Left renal cortex interstitium (tissue), 4 donors: ENCODE measurements at places on chromosomes 3 and 15. TPM values are rescaled to one million over a fixed set of nuclear protein-coding genes. Genes with fewer than 3 reads are reported as not detected.

KCNAB1 gene
- polyA plus RNA-seq: 3.5 TPM

TNNC1 gene
- 8.1 TPM for polyA plus RNA-seq

CYP1A2 gene
- 0.25 TPM for polyA plus RNA-seq

CX3CR1 gene
- 5.0 TPM for polyA plus RNA-seq

PLSCR5 gene
- polyA plus RNA-seq: not detected

GRCh38 chr3:95002438-95003046 lies 939.7 kb downstream of the NSUN3 start:
- no peak for DNase-seq

DNA sequence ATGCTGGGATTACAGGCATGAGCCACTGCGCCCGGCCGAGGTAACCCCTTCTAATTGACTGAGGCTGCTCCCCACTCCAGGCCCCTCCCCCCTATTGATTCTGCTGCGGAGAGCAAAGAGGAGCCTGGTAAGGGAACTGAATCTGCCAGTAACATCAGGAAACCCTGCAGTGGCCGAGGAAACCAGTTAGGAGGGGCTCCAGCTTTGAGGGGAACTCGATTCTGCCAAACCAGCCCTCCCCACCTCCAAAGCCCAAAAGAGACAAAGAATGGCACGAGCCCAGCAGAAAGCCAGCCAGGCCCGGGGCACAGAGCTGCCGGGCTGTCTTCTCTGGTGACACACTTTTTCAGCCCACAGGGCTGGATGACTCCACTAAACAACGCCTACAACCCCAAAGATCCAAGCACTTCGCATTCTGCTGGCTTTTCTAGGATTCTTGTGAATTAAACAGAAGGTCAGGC lies 15.0 kb upstream of the ACAD9 start:
- no peak for DNase-seq

DNA sequence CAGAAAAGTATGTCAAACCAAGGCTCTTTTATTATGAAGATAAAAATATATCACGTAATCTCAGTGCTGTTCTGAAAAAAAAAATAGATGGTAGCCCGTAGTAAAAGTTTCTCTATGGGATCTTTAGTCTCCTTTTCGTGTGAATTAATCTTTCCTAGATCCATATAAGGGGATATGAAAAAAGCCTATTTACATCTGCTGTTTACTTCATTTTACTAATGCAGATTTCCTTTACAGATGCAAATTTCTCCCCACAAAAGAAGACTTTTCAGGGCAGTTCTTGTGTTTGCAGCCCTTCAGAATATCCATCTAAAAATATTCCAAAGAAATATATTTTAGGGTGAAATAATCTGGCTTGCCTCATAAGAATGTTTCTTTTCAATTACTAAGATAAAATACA lies 1291.7 kb downstream of the ROBO1 start:
- DNase-seq: no peak

GRCh38 chr3:46998121-46998851 lies 18.8 kb downstream of the NBEAL2 start:
- no peak for DNase-seq

- no peak for DNase-seq
Measured at GRCh38 chr15:88657326-88658069, 18.7 kb downstream of the ISG20 start.

DNA sequence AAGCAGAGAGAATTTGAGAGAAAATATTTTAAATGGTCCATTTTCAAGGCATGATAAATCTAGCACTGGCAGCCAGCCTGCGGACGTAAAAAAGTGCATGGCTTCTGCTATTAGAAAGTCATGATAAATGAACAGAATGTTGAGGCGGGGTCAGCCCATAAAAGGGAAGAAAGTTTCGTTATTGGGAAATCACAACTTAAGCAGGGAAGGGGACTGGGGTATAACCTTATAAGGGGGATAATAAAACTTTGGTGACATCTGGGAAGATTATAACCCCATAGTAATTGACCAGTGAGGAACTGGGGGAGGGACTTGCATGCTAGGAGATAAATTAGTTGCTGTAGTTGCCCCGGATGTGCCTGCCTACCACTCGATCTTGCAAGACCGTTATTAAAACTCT lies 88.4 kb upstream of the PLSCR4 start:
- no peak for DNase-seq

GRCh38 chr3:191236646-191237045 lies 37.6 kb downstream of the OSTN start:
- DNase-seq: no peak

GRCh38 chr3:124117486-124117885 lies 125.6 kb upstream of the ROPN1 start:
- DNase-seq: no peak

GRCh38 chr15:65132878-65133547 lies 595 bp downstream of the PDCD7 start:
- DNase-seq: peak; percentile 9

GRCh38 chr15:89074402-89075012 lies 13.7 kb upstream of the ABHD2 start:
- no peak for DNase-seq

DNA sequence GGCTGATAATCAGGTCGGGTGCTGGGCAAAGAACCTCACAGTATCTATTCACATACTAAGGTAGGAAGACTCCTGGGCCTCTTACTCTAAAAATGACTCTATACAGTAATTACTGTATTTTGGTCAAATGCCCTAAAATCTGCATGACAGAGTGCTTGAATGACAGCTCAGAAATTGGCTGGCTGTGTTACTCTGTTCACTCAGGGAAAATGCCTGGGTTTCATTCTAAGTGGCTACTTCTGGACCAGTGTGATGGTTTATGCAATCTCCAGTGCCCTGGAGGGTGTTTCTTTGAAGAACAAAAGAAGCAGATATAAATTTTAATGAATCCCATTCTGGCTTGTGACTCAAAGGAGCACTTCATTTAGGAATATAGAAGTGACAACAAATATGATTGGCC lies 2.2 kb downstream of the GABRR3 start:
- DNase-seq: no peak

DNA sequence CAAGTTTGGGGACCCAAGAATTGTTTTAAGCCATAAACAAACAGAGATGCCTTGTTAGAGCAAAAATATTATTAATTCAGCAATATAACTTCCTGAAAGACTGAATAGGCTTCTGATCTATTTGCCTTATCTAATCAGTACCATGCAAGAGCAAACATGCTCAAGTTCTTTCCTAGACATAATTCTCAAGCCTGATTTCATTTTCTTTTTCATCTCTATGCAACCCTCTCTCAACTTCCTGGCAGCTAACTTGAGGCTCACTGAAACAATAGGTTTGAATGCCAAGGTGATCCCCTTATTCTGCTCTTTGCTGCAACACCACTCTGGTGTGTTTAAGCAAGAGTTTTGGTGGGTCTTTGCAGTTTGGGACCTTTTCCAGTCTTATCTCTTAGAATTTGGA lies 230.9 kb upstream of the CD96 start:
- DNase-seq: no peak

DNA sequence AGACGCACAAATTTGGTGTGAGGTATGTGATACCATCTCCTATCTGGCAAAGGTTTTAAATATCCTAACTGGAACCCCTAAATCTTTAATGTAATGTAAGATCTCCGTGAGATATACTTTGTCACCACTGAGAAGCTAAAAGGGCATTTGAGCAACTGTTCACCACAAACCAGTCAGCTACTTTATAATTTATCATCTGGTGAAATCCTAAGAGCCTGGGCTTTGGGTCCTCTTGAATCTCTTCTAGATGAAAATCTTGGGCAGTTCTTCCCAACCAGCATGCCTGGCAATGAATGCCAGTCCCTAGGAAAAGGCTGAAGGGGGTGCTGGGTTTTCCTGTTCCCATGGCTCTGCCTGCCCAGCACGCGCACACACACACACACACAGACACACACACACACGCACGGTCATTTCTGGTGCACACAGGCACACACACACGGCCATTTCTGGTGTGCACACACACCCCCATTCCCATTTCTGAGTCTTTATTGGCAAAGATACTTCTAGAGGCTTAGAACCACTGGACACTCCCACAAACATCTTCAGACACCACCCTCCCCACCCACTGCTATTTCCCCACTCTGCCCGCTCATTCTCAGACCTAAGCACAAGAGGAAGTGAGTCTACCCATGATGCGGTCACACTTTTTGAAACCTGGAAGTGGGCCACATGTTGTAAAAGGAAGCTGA lies 72.6 kb downstream of the MYO1E start:
- no peak for DNase-seq

GRCh38 chr3:1578124-1578806 lies 485.4 kb downstream of the CNTN6 start:
- peak; percentile 5 for DNase-seq
